NCI-H2171 (cell line): ENCODE measurements at places on chromosomes 7 and 10.

DNA sequence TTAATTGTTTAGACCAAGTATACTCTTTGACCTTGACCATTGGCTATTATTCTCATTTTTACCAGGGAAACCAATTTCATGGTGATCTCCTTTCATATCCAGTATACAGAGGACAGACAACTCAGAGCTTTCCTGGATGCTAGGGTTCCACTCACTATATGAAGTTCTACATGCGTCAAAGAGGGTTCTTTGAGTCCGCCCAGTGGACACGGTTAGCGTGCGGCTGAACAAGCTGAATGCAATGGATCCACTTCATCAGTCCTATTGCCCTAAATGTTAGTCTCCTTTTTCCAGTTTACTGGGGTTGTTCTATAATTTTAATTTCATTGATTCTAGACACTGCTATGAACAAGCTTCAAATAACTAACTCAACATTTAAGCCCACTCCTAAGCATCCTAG, 162.4 kb upstream of the PCLO start:
- no peak for DNase-seq

GRCh38 chr10:1489801-1490200, 247.5 kb downstream of the ADARB2 start:
- no peak for DNase-seq

- DNase-seq, result no peak
Observed at GRCh38 chr10:25105262-25105661, 69.5 kb upstream of the GPR158 start.

DNA sequence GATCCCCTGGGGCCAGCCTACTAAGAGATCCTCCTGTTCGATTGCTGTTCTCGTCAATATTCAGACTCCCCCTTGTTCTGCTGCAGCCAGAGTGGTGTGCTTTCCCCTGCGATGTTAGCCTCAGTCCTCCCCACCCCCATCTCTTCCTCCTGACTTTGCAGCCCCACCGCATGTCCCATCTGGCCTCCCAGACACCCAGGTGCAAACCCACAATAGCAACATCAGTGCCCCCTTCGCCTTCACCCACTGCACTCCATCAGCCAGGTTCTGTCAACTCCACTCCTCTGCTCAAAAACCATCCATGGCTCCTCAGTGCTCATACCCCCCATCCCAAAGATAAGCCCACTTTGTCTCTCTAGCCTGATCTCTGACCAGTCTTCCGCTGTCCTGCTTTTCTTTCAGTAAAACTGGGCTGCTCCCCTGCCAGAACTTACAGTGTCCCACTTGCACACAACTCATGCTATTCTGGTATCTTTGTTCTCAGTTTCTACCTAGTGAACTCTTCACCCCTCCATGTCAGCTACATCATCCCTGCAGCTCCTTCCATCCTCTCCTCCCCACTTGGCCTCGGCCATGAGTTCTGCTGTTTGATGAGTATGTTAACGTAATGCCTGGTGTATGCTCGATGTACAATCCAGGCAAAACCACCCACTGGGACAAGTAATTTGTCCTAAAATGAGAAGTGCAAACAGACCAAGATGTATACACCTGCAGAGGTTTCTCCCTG, 26.6 kb downstream of the COL13A1 start:
- no peak for DNase-seq

- DNase-seq, result no peak
Observed at GRCh38 chr7:87148332-87148955, 3.8 kb upstream of the DMTF1 start.

DNA sequence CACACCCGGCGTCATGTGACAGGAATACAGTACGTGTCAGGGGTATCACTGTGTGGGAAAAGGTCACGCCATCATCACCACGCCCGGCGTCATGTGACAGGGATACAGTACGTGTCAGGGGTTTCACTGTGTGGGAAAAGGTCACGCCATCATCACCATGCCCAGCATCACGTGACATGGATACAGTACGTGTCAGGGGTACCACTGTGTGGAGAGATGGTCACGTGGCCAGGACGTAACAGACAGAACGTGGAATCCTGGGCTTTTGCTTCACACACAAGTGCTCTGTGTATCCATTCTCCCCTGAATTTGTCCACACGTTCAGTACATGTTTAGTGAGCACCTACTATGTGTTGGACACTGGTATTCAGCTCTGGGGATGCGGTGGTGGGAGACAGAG, 34.5 kb upstream of the DIP2C start:
- no peak for DNase-seq

DNA sequence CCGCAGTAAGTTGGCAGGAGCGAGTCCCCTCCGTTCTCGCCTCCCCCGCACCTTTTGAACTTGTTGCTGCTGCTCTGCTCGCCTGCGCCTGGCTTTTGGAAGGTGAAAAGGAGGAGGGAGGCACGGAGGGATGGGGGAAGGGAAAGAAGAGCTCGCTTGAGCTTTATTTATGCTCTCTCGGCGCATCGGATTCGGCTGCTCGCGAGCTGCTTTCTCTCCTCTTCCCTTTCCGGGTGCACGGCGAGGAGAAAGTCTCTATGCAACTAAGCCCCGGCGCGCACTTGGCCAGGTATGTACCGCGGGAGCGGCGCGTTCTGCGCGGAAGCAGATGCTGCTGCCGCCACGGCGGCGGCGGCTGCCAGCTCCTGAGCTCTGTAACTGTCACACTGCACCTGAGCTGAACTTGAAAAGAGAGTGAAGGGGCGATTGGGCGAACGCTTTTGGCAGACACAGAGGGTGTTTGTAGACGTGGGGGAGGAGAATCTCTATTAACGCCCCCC, 551 bp downstream of the KCND2 start:
- DNase-seq, result peak; percentile 71

DNA sequence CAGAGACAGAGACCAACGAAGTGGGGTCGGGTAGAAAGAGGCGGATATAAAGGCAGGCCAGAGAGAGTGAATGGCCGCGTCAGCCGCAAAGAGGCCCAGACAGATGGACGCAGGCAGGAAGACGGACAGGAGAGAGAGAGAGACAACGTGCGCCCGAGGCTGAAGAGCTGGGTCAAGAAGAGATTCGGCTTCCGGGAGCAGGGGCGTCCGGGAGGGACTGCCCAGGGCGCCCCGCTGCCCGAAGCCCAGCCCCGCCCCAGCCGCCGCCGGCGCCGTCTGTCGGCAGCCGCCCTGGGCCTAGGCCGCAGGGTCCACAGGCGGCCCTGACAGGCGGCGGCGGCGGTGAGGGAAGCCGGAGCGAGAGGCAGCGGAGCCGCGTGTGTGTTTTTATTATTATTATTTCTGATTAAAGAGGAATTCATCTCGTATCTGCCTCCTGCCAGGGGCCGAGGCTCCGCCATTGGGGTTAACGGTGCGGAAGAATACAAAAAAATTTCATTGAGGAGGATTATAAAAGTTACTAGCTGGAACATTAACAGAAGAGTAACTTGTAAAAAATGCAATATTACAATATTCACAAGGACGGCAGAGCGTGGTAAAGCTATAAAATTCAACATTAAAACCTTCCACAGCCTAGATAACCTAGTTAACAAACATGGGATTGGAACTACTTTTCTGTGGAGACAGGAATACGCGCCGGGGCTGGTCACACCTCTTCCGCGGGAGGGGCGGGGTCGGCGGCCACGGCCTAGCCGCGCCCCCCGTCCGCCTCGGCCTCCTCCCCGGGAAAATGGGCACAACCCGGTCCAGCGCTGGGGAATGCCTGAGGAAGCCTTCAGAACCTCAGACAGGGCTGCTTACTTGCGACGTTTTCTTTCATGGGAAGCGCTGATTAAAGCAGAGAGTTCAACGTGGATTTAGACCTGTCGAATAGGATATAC, 29.7 kb upstream of the PAX2 start:
- no peak for DNase-seq

GRCh38 chr7:79593866-79594301, 140.4 kb upstream of the MAGI2 start:
- DNase-seq, result peak; percentile 80

GRCh38 chr7:20241911-20242261, 24.7 kb upstream of the MACC1 start:
- DNase-seq, result no peak

DNA sequence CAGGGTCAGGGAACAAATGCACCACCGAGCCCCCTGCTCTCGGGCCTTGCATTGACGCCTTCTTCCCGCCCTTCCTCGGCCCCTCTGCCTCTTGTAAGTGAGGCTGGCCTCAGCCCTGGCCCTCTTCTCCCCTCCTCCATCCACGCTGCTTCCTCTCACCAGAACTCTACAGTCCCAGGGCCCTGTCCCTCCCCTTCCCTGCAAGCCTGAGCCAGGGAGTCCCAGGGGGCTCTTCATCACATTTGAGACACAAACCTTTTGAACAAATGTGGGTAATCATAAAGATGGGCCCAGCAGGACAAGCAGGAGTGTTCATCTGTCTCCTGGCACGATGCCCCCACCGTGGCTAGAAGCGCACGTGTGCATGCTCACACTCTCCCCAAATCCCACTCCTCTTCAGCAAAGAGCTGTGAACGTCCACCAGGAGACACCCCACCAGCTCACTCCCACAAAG, 57.7 kb downstream of the SLIT1 start:
- DNase-seq, result peak; percentile 57

GRCh38 chr10:58189269-58189668, 78.4 kb downstream of the IPMK start:
- no peak for DNase-seq

DNA sequence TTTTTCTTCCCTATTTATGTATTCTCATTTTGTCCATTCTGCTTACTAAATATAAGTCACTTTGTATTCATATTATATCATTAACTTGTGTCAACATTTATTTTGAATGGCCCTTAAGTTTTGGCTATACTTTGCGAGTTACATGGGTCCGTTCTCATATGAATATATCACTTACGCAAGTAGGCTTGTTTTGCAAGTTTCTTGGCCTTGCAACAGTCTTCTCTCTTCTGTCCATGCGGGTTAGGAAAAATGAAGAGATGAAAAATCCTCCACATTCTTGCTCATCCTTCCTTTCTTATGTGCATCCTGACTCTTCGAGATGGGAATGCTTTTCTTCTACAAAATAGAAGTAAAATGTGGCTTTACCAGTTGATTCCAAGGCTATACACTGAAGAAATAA, 82.8 kb downstream of the GPR158 start:
- DNase-seq, result no peak

GRCh38 chr7:79317728-79318127, 135.7 kb downstream of the MAGI2 start:
- no peak for DNase-seq

DNA sequence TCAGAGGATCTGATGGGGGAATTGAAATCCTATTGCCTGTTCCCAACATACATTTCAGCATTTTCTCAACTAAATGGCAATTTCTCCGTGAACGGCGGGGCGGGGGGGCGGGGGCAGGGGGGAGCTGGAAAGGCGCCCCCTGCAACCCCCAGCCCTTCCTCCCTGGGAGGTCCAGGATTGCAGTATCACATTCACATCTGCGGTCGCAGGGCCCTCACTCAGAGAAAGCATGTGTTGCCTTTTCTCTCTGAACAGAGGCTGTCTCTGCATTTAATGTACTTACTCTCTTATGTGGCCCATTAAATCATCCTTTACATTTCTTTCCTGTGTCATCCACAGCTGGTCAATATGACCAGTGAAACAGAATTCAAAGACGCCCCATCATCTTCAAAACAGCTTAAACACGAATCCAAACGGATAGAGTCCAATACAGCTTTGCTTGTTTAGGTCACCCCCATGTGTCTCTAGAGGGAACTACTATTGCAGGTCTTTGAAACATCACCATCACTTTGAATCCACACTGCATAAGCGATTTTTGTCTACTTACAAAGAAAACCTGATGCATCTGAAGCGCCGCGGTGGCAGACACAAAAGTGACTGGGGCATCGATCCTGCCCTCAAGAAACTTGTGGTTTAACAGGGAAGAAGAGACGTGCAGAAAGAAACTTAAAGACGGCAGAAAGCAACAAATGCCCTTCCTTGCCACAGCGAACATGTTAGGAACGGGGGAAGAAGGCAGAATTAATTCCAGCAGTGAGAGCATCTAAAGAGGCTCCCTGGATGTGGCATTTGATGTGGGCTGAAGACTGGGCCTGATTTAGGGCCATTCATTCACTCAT, 17.0 kb upstream of the ECHDC3 start:
- DNase-seq, result no peak

DNA sequence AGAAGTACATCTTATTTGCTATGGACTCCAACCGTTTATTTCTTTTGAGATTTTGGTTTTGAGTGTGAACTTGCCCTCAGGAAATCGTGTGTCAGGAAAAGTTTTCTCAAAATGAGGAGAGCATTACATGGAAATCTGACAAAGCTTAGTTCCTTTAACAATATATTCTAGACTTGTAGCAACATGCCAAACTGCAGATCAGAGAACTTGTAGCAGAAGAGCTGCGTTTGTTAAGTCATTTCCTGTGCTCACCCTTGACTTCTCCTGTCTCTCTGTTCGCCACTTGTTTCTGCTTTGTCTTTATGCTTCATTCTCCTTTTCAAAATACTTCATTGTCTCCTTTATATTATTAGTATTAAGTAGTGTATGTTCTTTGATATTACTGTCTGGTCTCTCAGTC, 116.6 kb upstream of the FOXP2 start:
- DNase-seq, result no peak

GRCh38 chr7:116614499-116615262, 57.3 kb upstream of the MET start:
- no peak for DNase-seq

GRCh38 chr10:71743866-71744265, 24.3 kb upstream of the C10orf105 start:
- DNase-seq, result no peak

DNA sequence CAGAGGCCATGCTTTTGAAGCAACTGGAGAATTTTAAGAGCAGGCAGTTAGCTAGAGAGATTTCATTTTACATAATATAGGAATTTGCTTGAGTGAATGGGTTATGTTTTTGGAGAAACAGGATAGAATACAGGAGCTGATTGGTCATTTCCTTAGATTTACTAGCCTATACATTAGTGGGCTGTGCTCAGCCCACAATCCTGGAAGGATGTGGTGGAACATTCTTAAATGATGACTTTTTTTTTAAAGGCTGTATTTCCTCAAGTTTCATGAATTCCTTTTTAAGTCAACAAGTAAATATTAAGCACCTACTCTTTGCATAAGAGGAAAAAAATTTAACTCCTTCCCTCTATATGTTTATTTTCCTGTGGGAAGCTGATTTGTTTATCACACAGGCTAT, 314.4 kb upstream of the BMPER start:
- DNase-seq, result no peak

- DNase-seq, result no peak
Observed at GRCh38 chr10:21527598-21528235, 2.2 kb upstream of the SKIDA1 start.

DNA sequence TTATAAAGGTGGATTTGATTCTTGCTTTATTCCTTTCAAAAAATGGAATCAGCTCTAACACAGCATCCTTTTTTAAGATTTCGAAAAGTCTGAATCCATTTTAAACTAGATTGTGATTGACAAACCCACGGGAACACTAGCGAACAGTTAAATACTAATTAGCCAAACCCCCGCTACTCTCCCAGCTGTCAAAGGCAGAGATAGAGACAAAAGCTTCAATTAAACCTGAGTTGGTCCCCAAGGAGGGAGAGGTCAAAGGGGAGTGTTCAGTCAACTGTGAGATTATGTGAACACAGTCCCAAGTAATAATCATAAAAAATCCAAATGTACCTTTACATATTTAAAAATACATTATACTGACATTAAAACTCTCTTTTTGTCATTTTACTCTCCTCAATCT, 65.7 kb upstream of the TBX20 start:
- peak; percentile 65 for DNase-seq
